T-helper 1 cell (primary cell): ENCODE measurements at places on chromosomes 5 and 9.
A peak's percentile ranks its signal among the peaks of the same experiment; 100 is the strongest.

- no peak for DNase-seq
Measured at GRCh38 chr5:152092580-152092979, 167.9 kb upstream of the GLRA1 start.

GRCh38 chr9:125142560-125143376 is 560 bp downstream of the SCAI start:
- DNase-seq: no peak

DNA sequence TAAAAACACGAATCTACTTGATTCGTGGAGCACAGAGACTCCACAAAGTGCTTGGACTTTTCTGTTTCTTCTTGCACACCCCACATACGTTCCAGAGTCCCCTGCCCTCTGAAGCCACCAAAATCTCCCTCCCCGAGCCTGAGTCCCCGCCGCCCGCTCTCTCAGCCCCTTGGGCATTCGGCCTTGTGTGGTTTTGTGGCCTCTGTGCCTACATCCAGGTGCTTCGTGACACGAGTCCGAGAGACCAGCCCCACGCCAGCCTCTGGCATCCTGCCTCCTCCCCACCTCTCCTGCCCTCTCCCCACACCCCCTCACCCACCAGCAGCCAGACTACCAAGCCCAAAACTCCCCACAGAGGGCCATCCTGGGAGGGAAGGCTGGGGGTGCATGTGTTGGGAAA is 87.8 kb upstream of the PPP1R26 start:
- DNase-seq: no peak

DNA sequence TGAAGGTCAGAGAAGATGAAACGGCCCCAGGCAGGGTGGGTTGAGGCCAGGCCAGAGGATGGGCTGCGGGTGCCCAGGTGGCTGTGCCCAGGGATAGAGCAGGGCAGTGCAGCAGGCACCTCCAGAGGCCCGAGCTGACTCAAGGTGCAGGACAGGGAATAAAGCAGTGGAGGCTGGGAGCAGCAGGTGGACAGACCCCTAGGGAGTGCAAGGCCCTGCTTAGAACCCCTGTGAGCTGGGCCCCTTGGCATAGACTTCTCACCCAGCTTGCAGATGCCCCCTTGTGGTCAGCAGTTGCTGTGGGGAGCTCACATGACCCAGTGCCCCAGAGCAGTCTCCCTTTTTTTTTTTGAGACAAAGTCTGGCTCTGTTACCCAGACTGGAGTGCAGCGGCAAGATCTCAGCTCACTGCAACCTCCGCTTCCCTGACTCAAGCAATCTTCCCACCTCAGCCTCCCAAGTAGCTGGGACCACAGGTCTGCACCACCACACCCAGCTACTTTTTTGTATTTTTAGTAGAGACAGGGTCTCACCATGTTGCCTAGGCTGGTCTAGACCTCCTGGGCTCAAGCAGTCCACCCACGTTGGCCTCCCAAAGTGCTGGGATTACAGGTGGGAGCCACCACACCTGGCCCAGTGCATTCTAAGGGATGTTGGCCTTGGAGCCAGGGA is 118.8 kb downstream of the WNK2 start:
- DNase-seq: peak; percentile 31

GRCh38 chr5:122102825-122103224 is 24.8 kb upstream of the LOX start:
- DNase-seq: no peak

- DNase-seq: peak; percentile 73
Measured at GRCh38 chr5:119341452-119342349, 14.1 kb upstream of the TNFAIP8 start.

DNA sequence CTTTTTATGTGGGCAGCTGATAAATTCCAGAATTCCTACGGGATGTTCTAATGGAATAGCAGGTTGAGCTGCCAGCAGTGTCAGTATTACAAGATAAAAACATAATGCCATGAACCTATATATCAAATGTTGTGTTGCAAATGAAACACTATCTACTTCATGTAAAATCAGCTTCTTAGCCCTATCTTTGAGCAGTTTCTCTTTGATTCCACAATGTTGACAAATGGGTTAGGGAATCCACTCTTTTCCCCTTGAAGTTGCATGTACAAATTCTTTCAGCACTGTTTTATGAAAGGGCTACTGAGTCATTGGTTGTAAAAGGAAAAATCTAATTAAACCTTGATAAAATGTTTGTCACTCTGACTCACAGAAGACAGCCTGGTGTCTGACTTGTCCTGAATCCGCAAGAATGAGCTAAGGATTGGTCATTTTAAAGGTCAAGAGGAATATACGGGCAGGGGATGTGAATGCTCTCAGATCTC is 950.6 kb upstream of the NUDT12 start:
- DNase-seq: no peak

DNA sequence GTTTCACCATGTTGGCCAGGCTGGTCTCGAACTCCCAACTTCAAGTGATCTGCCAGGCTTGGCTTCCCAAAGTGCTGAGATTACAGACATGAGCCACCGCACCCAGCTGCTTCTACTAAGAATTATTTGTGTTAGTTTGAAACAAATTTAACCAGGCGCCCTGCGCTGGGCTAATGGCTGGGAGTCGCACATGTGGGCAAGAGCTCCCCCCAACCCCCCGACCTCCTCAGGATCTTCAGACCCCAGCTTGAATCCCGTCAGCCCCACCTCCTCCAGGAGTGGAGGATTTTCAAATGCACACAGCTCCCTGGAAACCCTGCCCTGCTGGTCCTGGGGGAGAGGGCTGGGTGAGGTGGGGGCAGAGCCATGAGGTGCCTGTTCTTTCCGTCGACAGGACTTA is 21.2 kb upstream of the SLC12A7 start:
- DNase-seq: no peak

DNA sequence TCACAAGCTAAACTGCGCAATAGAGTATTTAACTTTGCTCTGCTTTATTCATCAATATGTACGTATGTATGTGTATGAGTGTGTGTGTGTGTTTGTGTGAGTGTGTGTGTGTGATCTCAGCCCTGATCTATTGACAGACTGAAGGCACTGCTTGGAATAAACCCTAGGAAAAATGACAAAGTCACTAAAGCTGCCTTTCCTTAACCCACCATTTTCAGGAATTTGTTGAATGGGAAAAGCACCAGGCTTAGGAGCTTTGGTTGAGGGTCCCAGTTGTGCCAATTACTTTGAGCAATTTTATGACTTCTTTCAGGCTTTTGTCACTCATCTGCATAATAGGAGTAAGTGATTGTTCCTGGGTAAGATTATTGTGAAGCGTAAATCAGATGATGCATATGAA is 108.6 kb upstream of the TLR4 start:
- no peak for DNase-seq

DNA sequence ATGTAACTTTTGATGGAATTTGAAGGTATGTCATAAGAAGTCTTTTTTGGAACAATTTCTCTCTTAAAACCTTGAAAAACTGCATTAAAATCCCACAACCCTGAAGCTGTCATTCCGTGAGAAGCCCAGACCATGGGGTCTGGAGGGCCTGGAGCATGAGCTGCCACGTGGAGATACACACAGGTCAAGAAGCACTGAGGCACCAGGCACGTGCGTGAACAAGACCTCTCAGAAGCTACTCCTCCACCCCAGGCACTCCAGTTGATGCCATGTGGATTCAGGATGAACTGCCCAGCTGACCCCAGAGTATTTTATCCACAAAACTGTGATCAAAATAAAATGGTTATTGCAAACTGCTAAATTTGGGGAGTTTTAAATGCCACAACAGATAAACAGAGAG is 227.5 kb upstream of the BRINP1 start:
- DNase-seq: no peak

DNA sequence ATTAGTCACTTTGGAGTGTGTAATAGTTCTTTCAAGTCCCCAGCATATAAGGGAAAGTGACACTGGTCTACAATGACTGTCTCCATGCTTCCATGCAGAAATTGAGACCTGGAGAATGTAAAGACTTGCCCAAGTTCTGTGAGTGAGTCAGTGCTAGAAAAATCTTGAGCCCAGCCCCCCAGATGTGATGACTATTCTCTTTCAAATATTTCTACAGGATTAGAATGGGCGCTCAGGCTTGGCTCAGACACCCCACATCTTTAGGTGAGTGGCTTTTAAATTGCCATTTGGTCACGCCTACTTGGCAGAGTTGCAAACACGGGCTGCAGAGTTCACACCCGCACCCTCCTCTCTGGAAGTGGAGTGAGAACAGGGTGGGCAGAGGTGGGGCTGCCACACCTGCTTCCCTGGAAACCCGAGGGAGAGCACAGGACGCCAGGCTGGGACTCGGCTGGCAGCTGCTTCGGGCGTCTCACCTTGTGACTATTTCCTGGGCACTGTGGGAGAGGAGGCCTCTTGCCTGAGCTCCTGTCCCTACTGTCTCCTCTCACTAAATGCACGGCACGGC is 37.6 kb downstream of the ROPN1L start:
- no peak for DNase-seq

- no peak for DNase-seq
Measured at GRCh38 chr5:123528878-123529277, 16.9 kb downstream of the CSNK1G3 start.

- DNase-seq: no peak
Measured at GRCh38 chr5:108028412-108028811, 353.5 kb downstream of the FBXL17 start.

- DNase-seq: no peak
Measured at GRCh38 chr5:14369780-14370179, 211.8 kb upstream of the OTULINL start.

GRCh38 chr9:37925786-37926736 is 22.1 kb upstream of the SLC25A51 start:
- no peak for DNase-seq

GRCh38 chr9:127538849-127539258 is 73.2 kb upstream of the STXBP1 start:
- DNase-seq: no peak

DNA sequence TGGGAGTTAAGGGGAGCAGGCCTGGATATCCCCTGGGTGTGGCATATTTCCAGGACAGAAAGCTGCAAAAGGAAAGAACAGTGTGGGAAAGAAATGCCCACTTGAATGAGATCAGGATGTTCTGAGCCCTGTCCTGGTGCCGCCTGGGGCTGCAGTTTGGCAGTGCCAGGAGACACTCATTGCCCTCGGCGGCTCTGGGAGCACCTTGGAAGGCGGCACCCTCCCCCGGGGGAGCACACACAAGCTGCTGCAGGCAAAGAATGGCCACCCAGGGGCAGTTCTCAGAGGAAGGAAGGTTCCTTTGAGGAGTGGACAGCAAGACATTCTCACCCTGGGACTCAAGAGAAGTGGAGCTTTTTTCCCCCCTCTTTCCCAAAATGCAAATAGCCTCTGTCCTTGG is 305.3 kb downstream of the NTRK2 start:
- DNase-seq: no peak

DNA sequence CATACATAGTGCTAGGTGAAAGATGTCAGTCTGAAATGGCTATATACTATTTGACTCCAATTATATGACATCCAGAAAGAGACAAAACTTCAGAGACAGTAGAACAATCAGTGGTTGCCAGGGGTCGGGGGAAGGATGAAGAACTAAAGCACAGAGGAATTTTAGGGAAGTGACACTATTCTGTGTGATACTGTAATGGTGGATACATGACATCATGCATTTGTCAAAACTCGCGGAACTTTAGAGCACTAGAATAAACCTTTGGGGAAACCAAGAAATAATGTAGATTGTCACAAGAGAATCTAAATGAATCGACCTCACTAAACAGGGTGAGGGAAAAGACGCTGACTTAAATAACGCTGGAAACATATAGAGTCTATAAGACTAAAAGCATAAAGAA is 107.0 kb upstream of the RETREG1 start:
- DNase-seq: no peak

DNA sequence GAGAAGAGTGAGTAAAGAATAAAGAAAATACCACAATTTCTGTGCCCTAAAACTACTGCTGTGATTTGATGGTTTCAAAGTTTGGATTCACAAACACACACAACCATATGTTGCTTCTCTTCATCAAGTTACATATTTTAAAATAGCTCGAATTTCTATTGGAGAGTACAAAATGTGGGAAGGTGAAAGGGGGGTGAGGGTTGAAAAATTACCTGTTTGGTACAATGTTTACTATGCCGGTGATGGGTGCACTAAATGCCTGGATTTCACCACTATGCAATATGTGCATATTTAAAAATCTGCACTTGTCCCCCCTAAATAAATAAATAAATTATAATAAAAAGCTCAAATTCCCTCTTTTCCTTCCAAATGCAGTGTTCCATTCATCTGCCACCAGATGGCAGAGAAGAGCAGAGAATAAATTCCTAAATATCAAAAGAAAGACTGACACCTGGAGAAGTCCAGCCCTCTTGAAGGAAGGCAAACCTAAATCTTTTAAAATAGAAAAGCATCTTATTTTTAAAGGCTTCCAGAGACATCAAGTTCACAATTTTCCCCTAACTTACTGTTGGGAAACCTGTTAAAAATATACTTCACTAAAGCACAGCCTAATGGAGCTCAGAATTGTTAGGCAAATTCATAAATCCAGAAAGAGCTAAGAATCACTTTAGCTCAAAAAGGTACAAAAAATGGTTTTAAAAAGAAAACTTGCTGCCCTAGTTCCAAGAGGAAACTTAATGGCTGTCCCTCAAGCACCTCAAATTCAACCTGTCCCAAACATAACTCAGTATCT is 24.8 kb upstream of the HNRNPA0 start:
- no peak for DNase-seq

- DNase-seq: no peak
Measured at GRCh38 chr5:84673785-84674184, 289.1 kb upstream of the EDIL3 start.

DNA sequence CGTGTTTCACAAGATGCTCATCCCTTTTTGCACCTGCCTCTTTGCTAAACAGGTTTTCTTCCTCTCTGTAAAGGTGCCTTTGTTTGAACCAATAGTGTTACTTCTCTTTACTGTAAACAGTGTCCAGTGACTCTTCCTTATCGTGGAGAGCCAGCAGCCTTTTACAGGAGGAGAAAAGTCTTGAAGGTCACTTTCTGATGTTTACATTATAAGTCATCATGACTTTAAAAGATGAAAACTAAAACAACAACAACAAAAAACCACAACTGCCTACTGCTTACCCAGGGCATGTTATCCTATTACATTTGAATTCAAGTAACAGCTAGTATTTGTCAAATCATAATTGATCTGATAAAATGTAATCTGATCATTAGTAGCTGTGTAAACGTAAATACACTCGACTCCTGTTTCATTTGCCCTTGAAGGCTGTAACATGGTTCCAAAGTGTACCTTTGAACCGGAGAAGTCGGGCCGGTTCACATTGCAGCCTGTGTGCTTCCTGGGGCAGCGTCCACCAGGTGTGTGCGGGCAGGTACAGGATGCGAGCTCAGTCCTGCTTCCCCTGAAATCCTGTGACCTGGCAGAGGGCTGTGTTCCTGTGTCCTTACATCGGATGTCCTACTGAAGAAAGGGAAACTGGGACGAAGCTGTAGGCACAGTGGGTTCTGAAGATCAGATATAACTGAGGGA is 118.1 kb downstream of the C9orf152 start:
- no peak for DNase-seq

DNA sequence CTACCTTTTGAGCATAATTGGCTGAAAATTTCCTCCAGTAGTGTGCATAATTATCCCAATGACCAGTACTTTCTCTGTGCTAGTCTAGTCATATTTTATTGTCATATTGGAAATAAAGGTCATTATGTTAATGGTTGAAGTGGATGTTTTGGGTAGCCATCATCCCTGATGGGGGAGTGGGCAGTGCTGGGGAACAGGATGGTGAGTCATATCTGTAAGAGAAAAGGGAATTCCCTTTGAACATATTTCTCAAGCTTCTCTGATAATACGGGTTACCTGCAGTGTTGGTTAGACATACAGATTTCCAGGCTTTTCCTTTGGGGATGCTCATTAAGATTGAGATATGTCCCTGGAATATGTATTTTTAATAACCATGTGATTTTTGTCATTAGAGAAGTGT is 33.3 kb upstream of the SPATA31D4 start:
- no peak for DNase-seq
